Stimulated activated CD8-positive, alpha-beta memory T cell treated with anti-CD3 and anti-CD28 coated beads, Interleukin-4, amount 100 ng/mL, for 4 hours (primary cell): ENCODE measurements at places on chromosomes 2 and 18.

- DNase-seq, result no peak
Measured at GRCh38 chr2:240048237-240048636, 5.1 kb downstream of the OR6B3 start.

- DNase-seq, result no peak
Measured at GRCh38 chr2:237904831-237905599, 45.6 kb downstream of the RAMP1 start.

DNA sequence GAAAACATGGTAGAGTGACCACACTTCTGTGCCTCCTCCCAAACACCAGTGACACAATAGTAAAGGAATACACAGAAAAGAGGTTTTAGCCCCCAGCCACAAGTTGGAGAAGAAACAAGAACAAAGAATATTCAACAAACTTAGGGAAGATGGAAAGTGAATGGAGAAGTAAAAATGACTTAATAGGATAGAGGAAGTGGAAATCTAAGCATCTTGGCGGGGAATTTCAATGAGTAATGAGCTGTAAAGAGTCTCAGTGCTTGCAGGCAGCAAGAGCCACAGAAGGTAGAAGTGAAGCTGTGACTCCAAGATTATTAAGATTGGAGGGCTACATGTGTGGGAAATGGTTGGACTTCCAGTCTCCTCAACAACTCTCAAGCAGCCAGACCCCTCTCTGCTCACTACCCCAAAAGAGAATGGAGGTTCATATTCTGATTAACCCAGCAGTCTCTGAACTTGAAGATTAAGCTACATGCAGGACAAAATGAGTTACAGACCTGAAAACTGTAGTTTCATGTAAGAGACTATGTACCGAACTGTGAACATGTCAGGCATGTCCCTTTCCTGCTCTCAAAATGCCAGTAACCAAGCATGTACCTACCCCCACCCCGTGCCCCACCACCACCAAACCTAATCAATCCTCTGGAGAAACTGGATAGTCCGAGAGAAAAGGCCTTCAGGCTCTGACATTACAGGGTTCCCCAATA lies 16.9 kb upstream of the HNRNPLL start:
- DNase-seq, result no peak

GRCh38 chr2:191041418-191042161 lies 27.6 kb upstream of the STAT1 start:
- DNase-seq, result no peak

DNA sequence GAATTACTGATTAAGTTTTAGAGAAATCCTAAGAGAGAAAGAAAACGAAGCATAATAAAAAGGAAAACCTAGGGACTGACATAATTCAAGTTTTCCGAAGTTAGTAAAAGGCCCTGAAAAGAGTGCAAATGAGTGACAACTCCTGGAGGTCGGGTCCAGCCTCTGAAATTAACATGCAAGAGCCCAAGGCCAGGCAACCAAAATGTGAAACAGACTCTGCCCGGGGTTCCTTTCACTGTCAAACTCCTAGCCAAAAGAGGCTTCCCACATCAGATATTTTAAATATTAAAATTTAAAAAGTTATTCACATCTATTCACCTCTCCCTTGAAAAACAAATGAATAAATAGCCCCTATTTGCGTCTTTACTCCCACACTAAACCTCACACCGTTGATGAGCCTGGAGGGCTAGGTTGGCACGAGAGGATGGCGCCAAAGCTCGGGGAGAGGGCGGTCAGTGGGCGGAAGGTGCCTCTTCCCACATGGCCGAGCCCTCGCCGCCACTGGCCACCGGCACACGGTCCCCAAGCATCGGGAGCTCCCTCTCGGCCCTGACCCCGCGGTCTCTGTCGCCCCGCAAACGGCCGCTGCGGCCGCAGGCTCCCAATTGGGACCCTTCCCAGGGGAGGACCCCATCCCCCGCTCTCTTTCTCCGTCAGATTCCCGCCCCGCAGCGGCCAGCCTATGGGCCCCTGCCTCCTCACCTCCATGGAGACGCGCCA lies 630 bp downstream of the PPM1G start:
- no peak for DNase-seq

DNA sequence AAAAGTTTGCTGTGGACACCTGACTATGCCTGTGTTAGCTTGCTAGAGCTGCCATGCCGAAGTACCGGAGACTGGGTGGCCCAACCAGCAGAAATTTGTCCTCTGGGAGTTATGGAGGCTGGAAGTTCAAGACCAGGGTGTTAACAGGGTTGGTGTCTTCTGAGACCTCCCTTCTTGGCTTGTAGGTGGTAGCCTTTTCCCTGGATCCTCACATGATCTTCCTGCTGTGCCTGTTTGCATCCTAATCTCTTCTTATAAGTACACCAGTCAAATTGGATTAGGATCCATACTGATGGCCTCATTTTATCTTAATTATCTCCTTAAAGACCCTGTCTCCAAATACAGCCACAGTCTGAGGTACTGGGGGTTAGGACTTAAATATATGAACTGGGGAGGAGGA lies 845 bp downstream of the TMEM177 start:
- no peak for DNase-seq

- DNase-seq, result no peak
Measured at GRCh38 chr2:30068067-30068466, 78.7 kb upstream of the YPEL5 start.

DNA sequence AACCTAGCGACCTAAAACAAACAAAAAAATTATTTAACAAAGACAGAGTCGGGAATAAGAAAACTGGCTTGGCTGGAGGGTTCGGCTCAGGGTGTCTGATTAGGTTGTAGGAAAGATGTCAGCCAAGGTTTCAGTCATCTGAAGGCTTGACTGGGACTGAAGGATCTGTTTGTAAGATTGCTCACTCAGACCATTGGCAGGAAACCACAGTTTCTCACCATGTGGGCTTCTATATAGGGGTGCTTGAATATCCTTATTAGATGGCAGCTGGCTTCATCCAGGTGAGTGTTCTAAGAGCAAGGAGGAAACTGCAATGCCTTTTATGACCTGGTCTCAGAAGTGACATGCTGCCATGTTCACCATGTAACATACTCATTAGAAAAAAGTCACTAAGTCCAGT lies 999 bp upstream of the IL36B start:
- no peak for DNase-seq

DNA sequence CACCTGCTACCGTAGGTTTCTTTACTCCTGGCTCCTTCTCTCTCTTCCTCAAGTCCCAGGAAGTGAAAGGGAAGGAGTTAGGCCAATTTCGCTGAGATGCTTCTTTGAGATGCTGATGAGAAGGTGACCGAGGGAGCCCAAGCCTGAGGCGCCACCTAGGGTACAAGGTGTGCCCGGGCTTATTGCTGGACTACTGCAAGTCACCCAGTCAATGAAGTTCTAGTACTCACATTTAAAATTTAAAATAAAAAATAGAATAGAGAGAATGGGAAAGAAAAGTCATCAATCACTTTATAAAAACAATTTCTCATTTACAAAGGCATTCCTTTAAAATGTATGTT lies 45.3 kb downstream of the ACAA2 start:
- DNase-seq, result no peak

- DNase-seq, result no peak
Measured at GRCh38 chr2:228541789-228542188, 360.3 kb upstream of the SPHKAP start.

- DNase-seq, result no peak
Measured at GRCh38 chr2:172101821-172102390, 794 bp downstream of the DLX2 start.

- DNase-seq, result no peak
Measured at GRCh38 chr2:44777537-44777936, 164.0 kb upstream of the SIX3 start.

DNA sequence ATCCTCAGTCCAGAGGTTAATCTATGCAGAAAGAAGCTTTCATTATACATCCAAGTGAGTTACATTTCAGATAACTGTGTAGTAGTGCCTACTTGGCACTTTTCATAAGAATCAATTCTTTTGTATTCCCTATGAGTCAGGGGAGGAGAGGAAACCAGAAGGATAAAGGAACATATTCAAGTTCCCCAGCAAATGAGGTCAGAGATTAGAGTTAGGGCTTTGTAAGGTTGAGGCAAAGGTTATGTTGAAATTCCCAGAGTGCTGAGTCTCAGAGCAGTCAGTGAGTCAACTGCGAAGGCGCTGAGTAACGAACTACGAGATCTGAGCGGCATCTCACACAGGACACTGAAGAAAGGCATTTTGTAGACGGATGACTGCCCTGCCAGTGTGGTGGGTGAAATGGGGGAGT lies 25.1 kb upstream of the ME2 start:
- DNase-seq, result no peak
